Activated CD4-positive, alpha-beta T cell treated with anti-CD3 and anti-CD28 coated beads, Interleukin-2, amount 10 ng/mL, durations not matched to agents 7 days and 5 days (primary cell): ENCODE measurements at places on chromosomes 1 and 21. TPM values are rescaled to one million over a fixed set of nuclear protein-coding genes. Genes with fewer than 3 reads are reported as not detected.

The SLC25A34 gene
- 1.8 TPM for total RNA-seq

The OR2T11 gene
- not detected for total RNA-seq

The TMEM82 gene
- not detected for total RNA-seq

DNA sequence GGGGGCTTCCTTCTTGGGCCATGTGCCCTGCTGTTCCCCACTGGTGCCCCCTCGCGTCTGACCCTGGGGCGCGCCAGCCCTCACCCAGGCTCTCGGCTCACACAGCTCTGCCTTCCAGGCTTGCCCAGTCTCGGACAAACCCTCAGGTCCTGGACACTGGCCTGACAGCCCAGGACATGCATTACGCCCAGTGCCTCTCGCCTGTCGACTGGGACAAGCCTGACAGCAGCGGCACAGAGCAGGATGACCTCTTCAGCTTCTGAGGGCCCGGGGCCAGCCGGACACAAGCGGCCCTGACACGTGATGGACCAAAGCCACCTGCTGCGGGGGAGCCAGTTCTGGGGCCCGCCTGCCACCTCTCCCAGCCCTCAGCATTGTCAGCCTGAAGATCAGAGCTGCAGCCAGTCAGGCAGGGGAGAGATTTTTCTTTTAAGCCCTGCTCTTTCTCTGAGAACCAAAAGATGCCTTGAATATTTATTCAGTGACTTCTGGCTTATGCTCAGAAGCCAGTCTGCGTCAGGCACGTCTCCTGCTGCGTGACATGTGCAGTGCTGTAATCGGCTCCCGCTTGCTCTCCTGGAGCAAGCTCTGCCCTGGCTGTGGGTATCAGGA lies 23.4 kb downstream of the LDLRAP1 start:
- peak; percentile 53 for DNase-seq

DNA sequence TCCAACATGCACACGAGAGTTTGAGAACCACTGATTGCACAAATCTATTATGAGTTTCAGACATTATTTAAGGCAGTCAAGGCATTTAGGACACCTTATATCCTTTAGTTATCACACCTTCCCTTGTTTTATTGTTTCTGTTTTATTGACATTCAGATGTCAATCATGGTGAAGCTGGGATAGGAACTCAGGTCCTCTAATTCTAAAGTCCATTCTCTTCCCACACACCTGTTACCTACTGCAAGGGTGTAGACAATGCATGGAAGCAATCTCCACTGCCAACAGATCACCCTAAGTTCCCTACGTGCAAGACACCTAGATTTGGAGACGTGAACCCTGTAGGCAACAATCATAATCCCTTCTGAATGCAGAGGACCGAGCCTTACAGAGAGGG lies 2.6 kb downstream of the IGSF3 start:
- no peak for DNase-seq
